ENCODE measurements at places on chromosomes 2 and 18.

GRCh38 chr2:10923008-10923375 lies 11.3 kb downstream of the KCNF1 start:
- DNase-seq = no peak

DNA sequence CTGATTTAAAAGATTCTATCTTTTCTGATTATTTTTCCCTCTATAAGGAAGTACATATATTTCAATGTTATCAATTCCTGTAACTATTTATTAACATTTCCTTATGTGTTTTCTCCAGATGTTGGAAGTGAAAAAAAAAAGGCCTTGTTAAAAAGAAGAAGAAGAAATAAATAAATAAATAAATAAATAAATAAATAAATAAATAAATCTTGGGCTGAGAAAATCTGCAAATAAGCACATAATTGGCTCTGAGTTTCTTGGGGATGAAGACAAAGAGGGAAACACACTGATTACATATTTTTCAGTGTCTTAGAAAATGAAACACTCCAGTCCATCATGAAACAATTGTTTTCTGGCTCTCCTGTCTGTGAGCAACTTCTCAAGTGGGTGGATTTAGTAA lies 21.1 kb upstream of the MBOAT2 start:
- DNase-seq = no peak

GRCh38 chr18:65901522-65901921 lies 150.7 kb downstream of the CDH7 start:
- no peak for DNase-seq

DNA sequence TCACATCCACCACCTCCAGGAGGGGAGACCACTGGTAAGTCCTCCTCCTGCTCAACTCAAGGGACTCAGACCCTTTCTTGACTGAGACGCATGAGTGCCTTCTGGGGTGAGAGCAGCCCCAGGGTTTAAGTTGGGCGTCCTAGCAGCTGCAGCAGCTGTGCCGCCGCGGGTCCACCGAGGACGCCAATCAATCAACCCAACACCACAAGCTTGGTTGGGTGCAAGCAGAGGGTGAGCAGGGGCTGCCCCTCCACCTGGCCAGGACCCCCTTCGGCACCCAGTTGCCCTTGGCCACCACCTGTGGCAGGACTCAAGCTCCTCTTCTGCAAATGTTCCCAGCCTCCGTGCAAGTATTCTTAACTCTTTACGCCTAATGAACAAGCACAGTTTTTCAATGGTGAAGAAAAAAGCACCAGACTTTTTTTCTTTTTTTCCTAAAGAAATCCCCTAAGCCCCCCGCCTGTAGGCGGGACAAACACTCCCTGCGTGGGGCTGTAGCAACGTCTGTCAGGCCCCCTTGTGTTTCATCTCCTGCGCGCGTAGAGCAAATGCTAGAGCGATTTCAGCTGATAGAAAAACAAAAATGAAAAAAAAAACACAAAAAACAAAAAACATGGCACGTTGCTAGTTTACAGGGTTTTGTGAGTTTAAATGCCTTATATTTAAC lies 197.1 kb downstream of the LOXHD1 start:
- no peak for DNase-seq

- DNase-seq = no peak
These were observed 66.2 kb upstream of the CTDP1 start for GRCh38 chr18:79613186-79613931.

DNA sequence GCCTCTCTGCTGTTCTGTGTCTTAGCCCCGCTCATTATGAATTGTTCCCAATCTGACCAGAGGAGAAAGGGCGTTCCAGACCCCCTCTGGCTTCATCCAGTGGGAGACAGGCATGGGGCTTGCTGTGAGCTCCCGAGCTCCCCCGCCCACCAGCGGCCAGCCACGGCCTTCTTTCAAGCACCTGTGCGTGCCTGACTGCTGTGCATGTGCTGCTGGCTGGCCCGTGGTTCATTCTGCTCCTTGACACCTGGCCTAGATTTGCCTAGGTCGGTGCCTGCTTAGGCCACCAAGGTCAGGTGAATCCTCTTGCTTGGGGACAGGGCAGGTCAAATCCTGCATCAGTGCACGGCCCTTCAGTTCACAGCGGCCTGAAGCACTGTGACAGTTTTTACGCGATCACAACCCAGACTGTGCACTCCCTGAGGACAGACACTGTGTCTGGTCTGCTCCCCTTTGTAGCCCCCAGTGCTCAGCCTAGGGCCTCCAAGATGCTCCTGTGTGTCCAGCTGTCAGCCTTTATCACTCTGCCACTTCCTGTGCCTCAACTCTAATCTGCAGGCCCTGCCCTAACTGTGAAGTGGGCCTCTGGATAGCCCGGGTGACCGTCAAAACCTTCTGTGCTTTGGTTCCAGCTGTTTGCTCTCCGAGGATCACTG lies 3.6 kb upstream of the LPIN1 start:
- no peak for DNase-seq

Measured in activated CD4-positive, alpha-beta T cell treated with anti-CD3 and anti-CD28 coated beads, Interleukin-2, amount 50 U/mL, for 1 hour (primary cell).